Esophagus squamous epithelium (tissue), 5 donors: ENCODE measurements at places on chromosomes 5 and 9.
A peak's percentile ranks its signal among the peaks of the same experiment; 100 is the strongest.

- DNase-seq, result no peak
These were observed 19.7 kb downstream of the C7 start for GRCh38 chr5:40928886-40929448.

GRCh38 chr5:148733601-148734438, 79.5 kb upstream of the HTR4 start:
- peak; percentile 17 for DNase-seq

DNA sequence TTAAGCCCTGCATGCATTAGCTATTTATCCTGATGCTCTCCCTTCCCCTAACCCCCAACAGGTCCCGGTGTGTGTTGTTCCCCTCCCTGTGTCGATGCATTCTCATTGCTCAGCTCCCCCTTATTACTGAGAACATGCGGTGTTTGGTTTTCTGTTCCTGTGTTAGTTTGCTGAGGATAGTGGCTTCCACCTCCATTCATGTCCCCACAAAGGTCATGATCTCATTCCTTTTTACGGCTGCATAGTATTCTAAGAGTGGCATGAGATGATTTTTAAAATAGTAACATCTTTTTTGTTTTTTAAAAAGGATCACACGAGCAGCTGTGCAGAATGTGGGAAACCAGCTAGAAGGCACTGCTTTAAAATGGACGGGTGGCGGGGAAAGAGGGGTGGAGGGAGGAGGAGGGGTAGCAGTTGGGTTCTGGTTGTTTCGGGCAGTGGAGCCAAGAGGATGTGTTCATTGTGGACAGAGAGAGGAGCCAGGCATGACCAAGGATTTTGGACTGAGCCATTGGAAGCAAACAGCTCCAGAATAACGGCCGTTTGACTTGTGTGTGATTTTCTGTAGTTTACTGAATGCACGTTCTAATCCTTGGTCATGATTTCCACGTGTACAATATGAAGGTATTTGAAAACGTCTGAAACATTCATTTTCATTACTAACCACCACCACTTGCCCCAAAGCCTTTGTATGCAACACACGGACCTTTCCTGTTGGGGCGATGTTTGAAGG, 1.7 kb upstream of the TENT4A start:
- DNase-seq, result no peak

DNA sequence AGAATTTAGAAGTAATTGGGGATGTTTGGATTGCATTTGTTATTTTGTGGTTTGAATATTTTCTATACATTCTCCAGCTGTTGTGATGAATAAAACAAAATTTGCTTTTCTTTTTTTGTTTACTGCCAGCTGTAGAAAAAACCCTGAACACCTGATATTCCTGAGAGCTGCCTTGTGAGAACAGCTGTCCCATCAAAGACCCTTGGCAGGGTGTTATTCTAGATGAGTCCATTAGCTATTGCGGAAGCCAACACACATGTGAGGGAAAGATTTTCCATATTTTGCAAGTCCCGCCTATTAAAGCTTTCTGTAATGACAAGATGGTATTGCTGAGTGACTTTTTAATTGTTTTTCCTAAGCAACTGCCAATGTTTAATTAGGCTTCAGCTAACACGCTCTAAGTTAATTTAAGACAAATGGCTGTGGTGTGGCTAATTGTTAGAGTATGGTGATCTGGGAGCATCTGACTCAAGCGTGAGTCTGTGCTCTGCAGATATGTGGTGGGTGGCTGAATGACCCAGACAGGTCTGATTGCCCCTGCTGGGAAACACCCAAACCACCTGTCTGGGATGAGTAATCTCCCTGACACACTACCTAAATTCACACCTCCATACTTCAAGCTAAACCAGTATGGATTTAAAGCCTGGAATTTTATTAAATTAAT, 86.5 kb upstream of the PRLR start:
- DNase-seq, result no peak

- DNase-seq, result no peak
These were observed 291.9 kb upstream of the IRX1 start for GRCh38 chr5:3303777-3304176.

DNA sequence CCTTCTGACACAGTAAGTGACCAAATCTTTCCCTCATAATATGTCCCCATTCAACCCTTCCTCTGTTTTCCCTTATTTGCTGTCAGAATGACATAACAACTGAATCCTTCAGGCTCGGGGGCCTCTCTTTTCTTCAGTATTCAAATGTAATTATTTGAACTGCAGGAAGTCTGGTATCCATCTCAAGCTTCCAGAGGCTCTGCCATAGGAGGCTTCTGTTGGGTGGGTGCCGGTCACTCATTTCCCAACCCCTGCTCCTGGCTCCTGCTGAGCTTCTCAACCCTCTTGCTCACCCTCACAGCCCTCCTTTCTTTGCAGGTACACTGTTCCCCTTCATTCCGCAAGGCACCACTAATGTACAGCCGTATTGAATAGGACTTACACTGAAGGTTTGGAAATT, 151.8 kb upstream of the MAP3K1 start:
- no peak for DNase-seq

- DNase-seq, result no peak
These were observed 21.9 kb upstream of the VDAC1 start for GRCh38 chr5:134026521-134027287.

GRCh38 chr5:123287881-123288280, 135.3 kb downstream of the CEP120 start:
- DNase-seq, result no peak
